8988T (cell line): ENCODE measurements at places on chromosomes 16 and 17.

- no peak for DNase-seq
These were observed 111.3 kb upstream of the NOL11 start for GRCh38 chr17:67606471-67606870.

DNA sequence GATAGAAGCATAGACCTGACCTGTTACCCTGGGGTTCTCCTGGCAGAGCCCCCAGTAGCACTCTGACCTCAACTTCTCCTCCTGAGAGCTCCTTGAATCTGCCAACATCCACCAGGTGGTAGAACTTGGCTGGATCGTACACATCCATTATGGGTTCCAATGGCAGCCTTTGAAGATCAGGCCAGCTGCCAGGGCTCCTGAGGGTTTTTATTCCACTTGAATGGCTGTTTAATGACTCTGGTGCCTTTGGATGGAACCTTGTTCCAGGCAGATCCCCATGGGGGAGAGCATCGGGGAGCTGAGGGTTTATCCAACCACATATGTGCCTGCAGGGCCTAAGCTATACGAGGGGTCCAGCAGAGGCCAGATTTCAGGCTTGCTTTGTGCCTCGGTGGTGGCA is 47.1 kb upstream of the CLEC19A start:
- DNase-seq: no peak

DNA sequence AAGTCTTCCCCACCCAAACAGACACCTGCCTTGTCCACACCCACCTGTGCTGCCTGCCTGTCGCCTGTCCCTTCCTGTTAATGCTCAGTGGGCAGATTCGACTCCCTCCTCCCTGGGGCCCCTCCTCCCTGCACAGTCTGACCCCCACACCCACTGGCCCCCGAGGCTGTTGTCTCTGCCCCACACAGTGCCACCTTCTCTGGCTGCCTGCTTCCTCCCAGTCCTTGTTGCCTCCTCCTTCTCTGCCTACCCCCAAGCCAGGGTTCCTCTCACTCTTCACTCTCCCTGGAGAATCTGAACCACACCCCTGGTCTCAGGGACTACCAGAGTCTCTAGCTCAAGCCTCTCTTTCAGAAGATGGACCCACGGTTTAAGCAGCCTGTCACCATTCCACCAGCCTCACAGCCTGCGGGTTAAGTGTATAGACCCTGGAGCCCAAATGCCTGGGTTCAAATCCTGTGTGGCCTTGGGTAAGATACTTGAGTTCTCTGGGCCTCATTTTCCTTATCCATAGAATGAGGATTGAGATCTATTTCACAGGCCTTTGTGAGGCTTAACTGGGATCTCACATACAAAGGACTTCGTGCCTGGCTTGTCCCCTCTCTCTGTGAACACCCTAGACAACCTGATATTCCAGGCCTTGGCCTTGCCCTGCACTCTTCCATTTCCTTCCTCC is 3.8 kb upstream of the ARHGAP23 start:
- DNase-seq: no peak

- DNase-seq: no peak
These were observed 154.2 kb upstream of the IRX6 start for GRCh38 chr16:55169780-55170179.
